CD4-positive, CD25-positive, alpha-beta regulatory T cell (primary cell): ENCODE measurements at places on chromosomes 2 and 18. TPM values are rescaled to one million over a fixed set of nuclear protein-coding genes. Genes with fewer than 3 reads are reported as not detected.

GRCh38 chr2:186189816-186190215 is 296.2 kb upstream of the ZC3H15 start:
- no peaks in the 10 kb centered on the region for H3K4me1 ChIP-seq
- no peak overlapping the region for H3K4me3 ChIP-seq
- H3K36me3 ChIP-seq = no peaks in the 10 kb centered on the region
- no peak overlapping the region for H3K27ac ChIP-seq

Gene UGT1A5
- not detected for total RNA-seq

DNA sequence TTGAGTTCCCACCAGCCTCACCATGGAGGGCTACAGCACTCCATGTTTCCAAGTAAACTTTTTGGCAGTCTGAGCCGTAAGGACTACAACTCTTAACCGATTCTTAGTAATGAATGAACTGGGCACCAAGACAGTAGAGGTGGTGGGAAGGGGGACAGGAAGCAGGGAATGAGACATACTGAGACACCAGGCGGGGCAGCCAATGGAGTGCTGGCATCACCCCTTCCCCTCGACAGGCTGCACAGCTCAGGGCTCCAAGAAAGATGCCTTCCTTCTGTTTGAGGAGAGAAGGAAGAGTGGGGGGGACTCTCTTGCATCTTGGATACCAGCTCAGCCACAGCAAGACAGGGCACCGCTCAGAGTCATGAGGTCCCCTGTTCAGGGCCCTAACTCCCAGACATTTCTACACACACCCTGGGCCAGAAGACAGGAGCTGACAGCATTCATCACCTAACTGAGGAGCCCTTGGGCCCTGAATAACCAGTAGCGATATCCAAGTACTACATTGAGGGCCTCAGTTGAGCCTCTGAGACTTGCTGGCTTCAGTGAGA is 45.2 kb downstream of the USP34 start:
- DNase-seq = no peak
- peaks cover 45% of the 10 kb centered on the region for H3K4me1 ChIP-seq
- H3K36me3 ChIP-seq = no peaks in the 10 kb centered on the region
- no peaks in the 10 kb centered on the region for H3K27me3 ChIP-seq
- H3K4me3 ChIP-seq = peak overlapping the region; percentile 47

Gene RRM2
- total RNA-seq = 7.9 TPM

Gene CD226
- total RNA-seq = 65.1 TPM

- H3K4me1 ChIP-seq = no peaks in the 10 kb centered on the region
- no peak overlapping the region for H3K4me3 ChIP-seq
- no peaks in the 10 kb centered on the region for H3K36me3 ChIP-seq
- H3K27me3 ChIP-seq = peaks cover 2% of the 10 kb centered on the region
- no peak overlapping the region for H3K27ac ChIP-seq
Measured at GRCh38 chr18:32308493-32309120, 118.8 kb downstream of the MEP1B start.

Gene ANKAR
- total RNA-seq = 10.4 TPM

DNA sequence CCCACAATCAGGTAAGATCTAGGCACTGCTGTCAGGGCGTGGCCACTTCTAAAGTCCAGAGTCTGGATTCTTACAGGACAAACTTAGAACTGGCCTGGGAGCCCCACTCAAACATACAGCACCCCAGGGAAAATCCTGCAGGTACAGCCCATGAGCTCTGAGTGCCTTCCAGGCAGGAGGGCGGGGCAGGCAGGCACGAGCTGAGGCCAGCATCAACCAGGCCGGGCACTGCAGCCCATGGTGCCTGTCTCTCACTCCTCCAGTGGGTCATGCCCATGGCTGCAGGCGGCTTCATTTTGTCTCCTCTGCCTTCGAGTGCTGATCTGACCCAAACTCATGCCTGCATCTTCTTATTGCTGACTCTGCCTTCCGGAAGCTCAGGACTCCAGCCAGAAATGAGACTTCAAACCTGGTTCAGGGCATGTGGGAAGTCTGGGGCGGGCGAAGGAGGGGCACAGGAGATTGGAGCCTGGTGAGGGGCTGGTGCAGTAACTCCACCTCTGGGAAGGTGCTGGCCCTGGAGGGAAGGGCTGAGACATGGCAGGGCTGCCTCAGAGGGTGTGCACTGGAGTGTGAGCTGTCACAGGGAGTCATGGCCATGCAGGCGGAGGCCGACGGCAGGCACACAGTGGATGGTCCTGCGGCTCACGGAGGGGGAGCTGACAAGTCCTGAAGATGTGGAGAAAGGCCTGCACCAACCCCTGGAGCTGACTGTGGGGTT is 40.5 kb downstream of the HS6ST1 start:
- H3K4me1 ChIP-seq = no peaks in the 10 kb centered on the region
- no peak overlapping the region for H3K4me3 ChIP-seq
- DNase-seq = no peak
- H3K27me3 ChIP-seq = no peaks in the 10 kb centered on the region
- H3K36me3 ChIP-seq = no peaks in the 10 kb centered on the region

Gene CPO
- total RNA-seq = not detected

Gene AQP12A
- total RNA-seq = not detected

GRCh38 chr2:9002637-9003365 is 683 bp downstream of the MBOAT2 start:
- H3K36me3 ChIP-seq = no peaks in the 10 kb centered on the region
- DNase-seq = no peak
- H3K4me3 ChIP-seq = no peak overlapping the region
- H3K27ac ChIP-seq = no peak overlapping the region

Gene LIMS2
- 10.8 TPM for total RNA-seq

GRCh38 chr18:335733-336132 is 67.9 kb upstream of the THOC1 start:
- H3K4me3 ChIP-seq = no peak overlapping the region
- DNase-seq = no peak
- H3K27ac ChIP-seq = no peak overlapping the region

- no peak overlapping the region for H3K27ac ChIP-seq
- DNase-seq = no peak
- H3K27me3 ChIP-seq = no peaks in the 10 kb centered on the region
Measured at GRCh38 chr2:179682756-179683155, 178.7 kb downstream of the ZNF385B start.

DNA sequence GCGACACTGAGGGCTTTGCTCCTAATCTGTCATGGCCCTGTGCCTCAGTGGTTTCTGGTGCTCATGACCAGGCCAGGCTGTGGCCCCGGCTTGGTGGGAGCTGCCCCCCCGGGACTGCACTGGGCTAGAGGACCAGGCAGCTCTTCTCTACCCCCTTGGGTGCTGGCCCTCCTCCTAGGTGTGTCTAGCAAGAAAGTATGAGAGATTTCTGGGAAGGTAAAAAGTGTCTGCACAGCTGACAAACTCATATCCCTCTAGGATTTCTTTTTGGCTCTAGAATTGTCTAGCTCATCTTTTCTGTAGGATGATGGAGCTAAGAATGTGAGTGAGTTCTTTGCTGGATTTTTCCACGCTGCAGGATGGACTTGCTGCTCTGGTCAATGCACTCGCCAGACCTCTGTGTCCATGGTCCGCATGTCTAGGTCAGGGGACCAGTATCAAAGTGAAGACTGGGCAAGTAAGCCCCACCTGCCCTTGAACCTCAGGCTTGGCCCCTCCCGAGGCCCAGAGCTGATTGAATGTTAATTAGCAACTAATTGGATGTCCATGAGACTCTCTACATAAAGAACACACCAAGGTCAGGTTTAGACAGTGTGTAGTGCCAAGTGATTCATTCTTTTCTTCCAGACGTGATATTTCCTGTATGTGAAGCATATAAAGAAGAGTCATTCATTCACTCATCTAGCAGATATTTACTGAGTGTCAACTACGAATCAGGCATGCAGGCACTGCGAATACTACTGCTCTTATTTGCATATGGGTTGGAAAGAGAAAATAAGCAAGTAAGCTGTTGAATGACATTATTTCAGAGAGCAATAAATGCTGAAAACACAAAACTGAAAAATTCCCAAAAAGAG is 15.6 kb upstream of the PSD4 start:
- peaks cover 30% of the 10 kb centered on the region for H3K4me1 ChIP-seq
- H3K27me3 ChIP-seq = peaks cover 2% of the 10 kb centered on the region
- DNase-seq = no peak
- no peaks in the 10 kb centered on the region for H3K36me3 ChIP-seq
- H3K27ac ChIP-seq = no peak overlapping the region

Gene NEU2
- not detected for total RNA-seq

Gene KCMF1
- total RNA-seq = 80.0 TPM

Gene ASB18
- total RNA-seq = not detected

DNA sequence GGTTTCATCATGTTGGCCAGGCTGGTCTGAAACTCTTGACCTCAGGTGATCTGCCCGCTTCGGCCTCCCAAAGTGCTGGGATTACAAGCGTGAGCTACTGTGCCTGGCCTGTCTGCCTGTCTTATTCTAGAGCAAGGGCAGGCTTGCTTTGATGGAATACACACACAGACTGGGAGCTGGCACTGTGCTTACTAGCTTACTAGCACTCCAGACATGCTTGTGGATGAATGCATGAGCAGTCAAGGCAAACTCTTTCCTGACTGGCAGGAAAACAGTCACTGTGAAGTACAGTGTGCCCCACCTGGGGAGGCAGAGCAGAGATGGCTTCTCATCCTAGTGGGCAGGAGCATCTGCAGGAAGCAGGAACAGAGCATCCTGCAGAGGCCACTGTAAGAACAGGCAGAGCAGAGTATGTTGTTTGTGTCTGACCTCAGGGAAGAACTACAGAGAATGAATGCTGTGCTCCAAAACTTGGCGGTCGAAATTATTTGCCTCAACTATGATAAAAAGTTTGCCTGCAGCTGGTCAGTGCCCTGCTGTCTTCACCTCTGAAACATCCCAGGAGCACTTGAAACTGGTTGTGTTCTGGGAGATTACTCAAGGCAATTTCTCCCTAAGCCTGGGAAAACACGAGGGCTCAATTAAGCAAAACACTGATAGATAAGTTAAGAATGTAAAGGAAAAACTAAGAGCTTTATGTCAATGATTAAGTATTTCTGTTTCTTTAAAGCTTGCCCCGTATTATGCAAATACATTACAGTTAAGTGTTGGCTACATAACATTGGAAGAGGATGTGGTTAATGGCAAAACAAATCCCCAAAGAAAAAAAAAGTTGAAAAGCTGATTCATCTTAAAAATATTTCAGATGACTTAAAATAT is 102.4 kb downstream of the VAPA start:
- no peaks in the 10 kb centered on the region for H3K27me3 ChIP-seq
- no peak overlapping the region for H3K27ac ChIP-seq
- no peaks in the 10 kb centered on the region for H3K4me1 ChIP-seq
- no peak overlapping the region for H3K4me3 ChIP-seq
- no peaks in the 10 kb centered on the region for H3K36me3 ChIP-seq
- no peak for DNase-seq

DNA sequence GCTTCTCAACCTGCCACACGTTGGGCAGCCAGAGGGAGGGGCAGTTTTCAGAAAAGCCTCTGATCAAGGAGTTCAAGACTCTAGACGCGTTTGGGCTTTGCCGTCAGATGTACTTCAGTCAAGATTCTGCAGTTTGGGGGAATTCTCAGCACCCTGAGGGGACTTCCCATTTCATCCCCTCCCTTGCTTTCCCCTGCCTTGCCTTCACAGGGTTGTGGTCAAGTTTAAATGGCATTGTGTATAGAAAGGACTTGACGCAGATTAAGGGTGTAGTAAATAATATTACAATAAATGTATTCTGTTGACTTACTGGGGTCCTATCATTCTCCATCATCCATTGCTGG is 198.3 kb upstream of the NABP1 start:
- no peak for DNase-seq
- no peak overlapping the region for H3K27ac ChIP-seq
- H3K4me3 ChIP-seq = no peak overlapping the region

DNA sequence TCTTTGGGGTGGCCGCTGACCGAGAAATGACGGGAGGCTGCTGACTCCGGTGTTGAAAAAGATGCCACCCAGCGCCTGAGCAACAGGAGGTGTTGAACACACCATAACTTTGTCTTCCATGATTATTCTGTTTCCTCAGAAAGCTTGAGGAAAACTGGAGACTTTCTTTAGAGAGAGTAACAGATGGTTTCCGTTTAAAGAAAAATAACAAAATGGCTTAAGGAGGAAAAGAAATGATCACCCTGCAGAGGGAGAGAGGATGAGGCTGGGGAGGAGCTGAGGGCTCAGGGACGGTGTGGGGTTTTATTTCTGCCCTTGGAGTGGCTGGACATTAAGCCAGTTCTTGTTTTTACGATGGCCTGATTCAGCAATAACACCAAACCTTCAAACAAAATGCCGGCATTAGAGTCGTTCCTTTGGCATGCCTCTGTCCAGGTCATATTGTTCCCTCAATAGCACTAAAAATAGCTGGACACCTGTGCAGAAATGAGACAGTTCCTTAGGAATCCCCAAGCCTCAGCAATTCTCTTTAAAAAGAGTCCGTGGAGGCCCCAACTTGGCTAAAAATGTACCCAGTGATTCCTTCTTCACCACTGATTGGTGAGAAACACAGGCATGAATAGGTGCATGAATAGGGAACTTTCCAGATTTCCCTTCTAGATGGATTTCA is 182.4 kb downstream of the ALPK2 start:
- H3K4me1 ChIP-seq = no peaks in the 10 kb centered on the region
- no peak for DNase-seq
- H3K27ac ChIP-seq = no peak overlapping the region
- H3K27me3 ChIP-seq = peaks cover 8% of the 10 kb centered on the region

DNA sequence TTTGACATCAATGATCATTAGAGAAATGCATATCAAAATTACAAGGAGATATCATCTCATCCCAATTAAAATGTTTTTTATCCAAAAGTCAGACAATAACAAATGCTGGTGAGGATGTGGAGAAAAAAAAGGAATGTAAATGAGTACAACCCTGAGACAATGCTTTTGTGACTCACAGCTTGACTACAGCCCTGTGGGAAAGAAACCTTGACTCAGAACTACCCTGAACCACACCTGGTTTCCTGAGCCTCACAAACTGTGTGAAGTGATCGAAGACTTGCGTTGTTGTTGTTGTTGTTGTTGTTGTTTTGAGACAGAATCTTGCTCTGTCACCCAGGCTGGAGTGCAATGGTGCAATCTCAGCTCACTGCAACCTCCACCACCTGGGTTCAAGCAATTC is 266.6 kb upstream of the MYT1L start:
- no peak overlapping the region for H3K27ac ChIP-seq
- no peaks in the 10 kb centered on the region for H3K36me3 ChIP-seq
- H3K4me1 ChIP-seq = no peaks in the 10 kb centered on the region
- no peak overlapping the region for H3K4me3 ChIP-seq
- H3K27me3 ChIP-seq = no peaks in the 10 kb centered on the region

DNA sequence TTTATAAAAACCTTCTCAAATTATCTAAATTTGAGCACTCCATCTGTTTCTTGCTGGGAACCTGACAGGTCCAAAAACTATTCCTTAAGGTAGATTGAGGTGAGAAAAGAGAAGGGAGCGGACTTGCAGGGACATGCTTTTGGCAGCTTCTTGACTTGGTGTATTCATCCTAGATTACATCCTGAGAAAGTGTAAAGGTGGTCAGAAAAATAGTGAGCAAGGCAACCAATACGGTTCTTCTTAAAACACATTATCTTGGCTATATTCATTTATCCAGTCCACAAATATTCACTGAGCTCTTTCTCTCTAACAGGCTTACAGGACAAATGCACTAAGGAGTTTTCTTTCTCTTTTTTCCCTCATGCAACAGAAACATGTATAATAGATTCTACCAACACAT is 230.0 kb downstream of the LRP1B start:
- H3K4me3 ChIP-seq = no peak overlapping the region
- no peaks in the 10 kb centered on the region for H3K27me3 ChIP-seq
- no peaks in the 10 kb centered on the region for H3K4me1 ChIP-seq
- H3K27ac ChIP-seq = no peak overlapping the region
- H3K36me3 ChIP-seq = no peaks in the 10 kb centered on the region

GRCh38 chr2:159550231-159550630 is 66.1 kb downstream of the BAZ2B start:
- no peaks in the 10 kb centered on the region for H3K27me3 ChIP-seq
- no peaks in the 10 kb centered on the region for H3K36me3 ChIP-seq
- no peak overlapping the region for H3K4me3 ChIP-seq
- no peak overlapping the region for H3K27ac ChIP-seq

Gene EMILIN2
- 4.6 TPM for total RNA-seq

Gene SIX3
- total RNA-seq = not detected
